ENCODE measurements at places on chromosomes 4 and X.

GRCh38 chr4:165152527-165152926 is 39.9 kb upstream of the TMEM192 start:
- DNase-seq = no peak

- no peak for DNase-seq
These were observed 655.6 kb upstream of the GALNTL6 start for GRCh38 chr4:171157462-171158082.

DNA sequence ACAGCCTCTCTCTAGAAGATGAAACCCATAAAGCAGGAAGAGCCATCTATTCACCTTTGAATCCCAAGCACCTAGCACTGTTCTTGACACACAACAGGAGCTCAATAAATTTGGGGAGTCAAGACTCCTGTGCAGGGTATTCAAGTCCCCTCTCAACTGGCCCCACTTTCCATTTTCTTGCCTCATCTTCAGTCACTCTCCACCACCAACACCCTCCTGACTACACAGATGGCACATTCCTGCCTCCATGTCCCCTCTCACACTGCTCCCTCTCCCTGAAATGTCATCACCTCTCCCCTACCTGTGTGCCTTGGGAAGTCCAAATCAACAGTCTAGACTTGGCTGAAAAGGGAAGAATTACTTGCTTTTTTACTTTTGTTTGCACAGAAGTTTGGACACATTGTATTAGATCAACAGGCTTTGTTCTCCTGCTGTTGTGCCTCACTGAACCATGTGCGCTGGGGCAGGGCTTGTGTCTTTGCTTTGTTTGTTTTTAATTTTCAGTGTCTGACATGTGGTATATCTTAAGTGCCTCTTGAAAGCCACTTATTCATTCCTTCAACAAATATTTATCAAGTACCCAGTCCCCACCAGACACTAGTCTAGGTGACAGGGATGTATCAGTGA is 85.1 kb downstream of the APBB2 start:
- DNase-seq = no peak

- no peak for DNase-seq
These were observed 95.5 kb downstream of the EIF4E start for GRCh38 chr4:98833384-98833783.

- no peak for DNase-seq
These were observed 35.3 kb upstream of the SRPX start for GRCh38 chrX:38256019-38256418.

- no peak for DNase-seq
These were observed 104.1 kb downstream of the TNIP2 start for GRCh38 chr4:2651998-2652397.

- DNase-seq = no peak
These were observed 614.4 kb downstream of the RPA4 start for GRCh38 chrX:97498093-97498492.

DNA sequence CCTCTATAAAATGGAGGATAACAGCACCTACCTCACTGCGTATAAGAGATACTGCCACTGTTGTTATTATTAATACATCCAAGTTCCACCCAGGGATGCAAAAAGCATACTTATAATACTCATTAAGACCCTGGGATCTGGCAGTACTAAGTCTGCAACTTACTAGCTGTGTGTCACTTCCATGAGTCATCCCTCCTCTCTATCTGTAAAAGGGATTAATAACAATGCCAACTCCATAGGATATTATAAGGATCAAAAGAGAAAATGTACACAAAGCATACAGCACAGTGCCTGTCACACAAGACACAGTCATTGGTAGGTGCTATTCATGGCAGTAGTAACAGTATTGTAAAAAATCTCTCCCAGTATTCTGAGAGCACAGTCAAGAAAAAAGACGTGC is 216.7 kb downstream of the HS6ST2 start:
- DNase-seq = no peak
